ENCODE measurements at places on chromosomes 11 and 22.

GRCh38 chr22:50419116-50419515 lies 55.7 kb downstream of the SBF1 start:
- DNase-seq, result no peak

DNA sequence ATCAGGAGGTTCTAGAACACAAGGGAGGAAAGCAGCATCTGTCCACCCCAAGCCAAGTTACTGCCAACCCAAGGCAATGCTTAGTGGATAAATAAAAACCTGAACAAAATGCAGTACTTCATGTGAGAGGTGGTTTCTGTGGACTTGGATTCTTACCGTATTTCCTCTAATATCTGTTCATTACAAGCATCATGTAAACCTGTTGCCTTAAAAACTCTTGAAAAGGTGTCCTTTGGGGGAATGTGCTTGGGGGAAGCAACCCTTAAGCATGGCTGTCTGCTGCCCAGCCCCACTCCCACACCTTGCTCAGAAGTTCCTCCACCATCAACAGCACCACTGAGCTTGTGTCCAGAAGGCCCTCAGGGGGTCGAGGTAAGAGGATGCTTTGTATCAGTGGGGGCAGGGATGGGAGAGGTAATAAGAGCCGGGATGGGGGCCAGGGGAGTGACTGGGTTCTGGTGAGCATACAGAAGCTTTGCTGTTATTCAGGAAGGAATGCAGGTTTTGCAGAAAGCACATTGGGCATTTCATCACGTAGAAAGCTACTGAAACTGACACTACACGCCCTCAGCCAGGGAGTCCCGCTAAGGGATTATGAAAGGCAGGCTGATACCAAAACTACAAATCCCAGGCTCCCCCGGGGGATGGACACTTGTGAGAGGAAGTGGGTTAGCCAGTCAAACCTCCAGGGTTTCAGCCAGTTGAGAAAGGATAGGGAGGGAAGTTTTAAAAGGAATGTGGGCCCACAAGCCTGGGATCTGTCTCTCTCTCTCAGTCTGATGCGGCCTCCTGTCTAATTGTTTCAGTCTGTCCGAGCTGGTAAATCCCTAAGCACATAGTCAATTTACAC lies 52.0 kb downstream of the KCNJ1 start:
- no peak for DNase-seq

- no peak for DNase-seq
Measured at GRCh38 chr11:17864478-17864941, 129.9 kb downstream of the KCNC1 start.

DNA sequence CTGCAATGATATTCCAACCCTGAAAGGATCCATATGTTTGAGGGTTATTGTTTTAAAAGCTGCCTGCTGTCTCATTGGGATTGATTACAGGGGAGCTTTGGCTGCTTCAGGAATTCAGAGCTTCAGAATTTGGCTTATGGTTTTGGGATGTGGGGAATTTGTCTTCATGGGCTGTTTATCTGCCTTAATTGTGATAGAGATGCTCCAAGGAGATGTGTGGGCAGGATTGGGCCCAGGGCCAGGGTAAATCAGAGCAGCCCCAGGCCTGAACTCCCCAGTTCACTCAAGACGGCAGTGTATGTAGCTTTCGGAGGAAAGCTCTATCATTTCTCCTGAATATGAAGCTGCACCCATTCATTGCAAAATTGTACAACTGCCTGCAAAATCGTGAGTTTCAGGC lies 88.5 kb downstream of the ALX4 start:
- no peak for DNase-seq

DNA sequence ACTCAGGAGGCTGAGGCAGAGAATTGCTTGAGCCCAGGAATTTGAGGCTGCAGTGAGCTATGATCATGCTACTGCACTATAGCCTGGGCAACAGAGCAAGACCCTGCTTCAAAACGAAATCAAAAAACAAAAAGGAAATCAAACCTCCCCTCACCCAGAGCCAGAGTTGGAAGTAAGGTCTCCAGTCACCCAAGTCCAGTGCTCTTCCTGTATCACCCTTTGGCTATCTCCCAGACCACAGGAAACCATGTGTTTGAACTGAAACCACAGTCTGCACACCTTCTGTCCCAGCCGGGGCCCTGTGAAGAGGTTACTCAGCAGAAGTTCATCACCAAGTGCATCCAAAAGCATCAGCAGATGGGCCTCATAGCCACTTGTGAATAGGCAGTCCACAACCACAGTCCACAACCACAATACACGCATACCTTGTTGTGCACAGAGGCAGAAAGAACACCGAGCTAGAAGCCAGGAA lies 4.6 kb downstream of the MYH9 start:
- no peak for DNase-seq

DNA sequence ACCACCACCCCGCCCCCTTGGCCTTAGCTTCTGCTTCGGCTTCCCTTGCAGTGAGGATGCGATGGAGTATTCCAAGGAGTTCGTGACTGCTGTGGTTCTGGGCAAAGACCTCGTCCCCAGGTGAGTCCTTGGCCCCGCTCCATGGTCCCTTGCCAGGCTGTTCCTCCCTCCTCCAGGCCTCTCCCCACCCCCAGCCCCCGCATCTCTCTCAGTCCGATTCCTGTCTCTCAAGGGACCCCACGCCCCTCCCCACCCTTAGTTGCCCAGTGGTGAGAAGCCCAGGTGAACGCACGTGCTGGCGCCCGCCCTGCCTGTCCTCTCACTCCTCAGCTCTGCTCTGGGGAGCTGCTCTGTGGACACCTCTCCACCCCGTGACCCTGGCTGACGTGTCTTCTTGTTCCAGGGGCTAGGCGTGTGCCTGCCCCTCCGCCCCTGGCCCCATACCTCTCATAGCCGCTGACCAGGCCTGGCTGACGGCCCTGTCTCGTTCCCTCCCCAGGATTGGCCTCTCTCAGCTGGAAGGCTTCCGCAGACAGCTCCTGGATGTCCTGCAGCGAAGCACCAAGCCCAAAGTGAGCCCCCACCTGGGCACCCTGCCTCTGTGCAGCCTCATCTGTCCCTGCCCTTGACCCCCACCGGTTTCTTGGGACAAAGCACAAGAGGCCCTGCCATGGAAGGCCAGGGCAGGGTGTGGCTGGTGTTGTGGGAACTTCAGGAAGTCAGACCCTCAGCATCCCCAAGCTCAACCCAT lies 14.6 kb upstream of the MYRF start:
- DNase-seq, result no peak

- DNase-seq, result no peak
Measured at GRCh38 chr11:119810478-119811232, 81.7 kb upstream of the NECTIN1 start.

DNA sequence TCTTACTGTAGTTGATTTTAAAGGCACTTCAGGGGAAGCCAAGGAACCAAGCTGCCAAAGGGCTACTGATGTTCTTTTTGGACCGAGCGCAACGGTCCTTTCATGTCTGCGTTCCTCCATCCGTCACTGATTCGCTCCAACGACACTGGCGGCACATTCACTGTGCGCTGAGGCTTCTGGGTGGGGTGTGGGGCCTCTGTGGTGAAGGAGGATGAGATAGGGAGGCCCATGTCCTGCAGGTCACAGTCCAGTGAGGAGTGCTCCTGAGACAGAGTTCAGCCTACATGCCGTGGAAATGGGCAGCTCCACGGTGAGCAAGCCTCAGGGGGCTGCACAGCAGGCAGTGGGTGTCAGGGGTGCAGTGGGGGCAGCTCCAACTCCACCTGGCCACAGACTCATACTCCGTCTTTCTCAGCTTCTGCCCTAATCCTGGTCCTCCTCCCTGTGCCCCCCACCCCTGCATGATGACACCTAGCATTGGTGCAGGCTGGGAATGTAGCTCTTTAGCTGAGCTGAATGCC lies 87.8 kb upstream of the SHANK2 start:
- DNase-seq, result no peak

DNA sequence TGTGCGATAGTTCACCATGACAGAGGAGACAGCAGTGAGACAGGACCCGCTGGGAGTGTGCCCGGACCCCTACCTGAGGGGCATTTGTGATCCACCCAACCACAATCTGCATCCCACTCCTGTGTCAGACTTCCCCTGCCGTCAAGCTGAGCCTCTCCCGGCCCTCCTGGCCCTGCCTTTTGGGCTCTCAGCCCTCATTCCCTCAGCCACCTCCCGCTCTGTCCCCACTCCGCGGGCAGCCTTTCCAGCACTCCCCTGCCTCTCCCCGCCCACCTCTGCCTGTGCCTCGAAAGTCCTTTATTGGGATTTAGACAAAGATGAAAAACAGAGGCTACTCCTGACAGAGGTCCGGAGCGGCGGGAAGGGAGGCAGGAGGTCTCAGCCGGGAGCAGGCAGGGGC lies 4.2 kb downstream of the NFAM1 start:
- DNase-seq, result no peak

- no peak for DNase-seq
Measured at GRCh38 chr22:22573047-22573889, 14.2 kb upstream of the PRAME start.

DNA sequence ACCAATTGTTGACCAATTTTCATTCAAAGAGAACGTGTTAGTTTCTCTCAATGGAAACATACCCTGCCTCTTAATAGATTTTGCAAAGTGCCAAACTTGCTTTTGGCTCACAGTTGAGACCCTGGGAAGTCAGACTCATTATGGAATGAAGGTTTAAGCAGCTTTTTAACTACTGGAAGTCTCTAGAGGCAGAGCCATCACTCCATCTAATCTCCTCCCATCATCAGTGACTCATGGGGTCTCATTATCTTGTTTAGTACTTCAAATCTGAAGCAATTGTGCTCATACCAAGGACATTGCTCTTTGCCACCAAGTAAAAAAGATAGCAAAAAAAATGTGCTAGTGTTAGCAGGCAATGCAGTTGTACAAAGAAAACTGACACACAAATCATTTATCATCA lies 537.1 kb upstream of the LRRC4C start:
- DNase-seq, result no peak

DNA sequence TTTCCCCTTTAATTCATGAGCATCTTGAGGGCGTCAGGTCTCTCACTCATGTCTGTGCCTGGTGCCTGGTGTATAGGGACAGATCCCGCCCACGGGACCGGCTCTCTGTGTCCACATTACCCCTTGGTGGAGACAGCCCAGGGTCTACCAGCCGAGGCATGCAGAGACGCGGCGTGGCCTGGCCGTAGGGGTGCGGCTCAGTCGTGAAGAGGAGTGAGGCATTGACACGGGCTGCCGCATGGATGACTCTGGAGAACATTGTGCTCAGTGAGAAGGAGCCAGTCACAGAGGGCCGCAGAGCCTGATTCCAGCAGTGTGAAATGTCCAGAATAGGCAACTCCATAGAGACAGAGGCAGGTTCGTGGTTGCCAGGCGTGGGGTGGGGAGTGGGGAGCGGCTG lies 209.8 kb downstream of the TBC1D22A start:
- DNase-seq, result no peak

- DNase-seq, result no peak
Measured at GRCh38 chr22:35409783-35410662, 10.1 kb downstream of the MCM5 start.

DNA sequence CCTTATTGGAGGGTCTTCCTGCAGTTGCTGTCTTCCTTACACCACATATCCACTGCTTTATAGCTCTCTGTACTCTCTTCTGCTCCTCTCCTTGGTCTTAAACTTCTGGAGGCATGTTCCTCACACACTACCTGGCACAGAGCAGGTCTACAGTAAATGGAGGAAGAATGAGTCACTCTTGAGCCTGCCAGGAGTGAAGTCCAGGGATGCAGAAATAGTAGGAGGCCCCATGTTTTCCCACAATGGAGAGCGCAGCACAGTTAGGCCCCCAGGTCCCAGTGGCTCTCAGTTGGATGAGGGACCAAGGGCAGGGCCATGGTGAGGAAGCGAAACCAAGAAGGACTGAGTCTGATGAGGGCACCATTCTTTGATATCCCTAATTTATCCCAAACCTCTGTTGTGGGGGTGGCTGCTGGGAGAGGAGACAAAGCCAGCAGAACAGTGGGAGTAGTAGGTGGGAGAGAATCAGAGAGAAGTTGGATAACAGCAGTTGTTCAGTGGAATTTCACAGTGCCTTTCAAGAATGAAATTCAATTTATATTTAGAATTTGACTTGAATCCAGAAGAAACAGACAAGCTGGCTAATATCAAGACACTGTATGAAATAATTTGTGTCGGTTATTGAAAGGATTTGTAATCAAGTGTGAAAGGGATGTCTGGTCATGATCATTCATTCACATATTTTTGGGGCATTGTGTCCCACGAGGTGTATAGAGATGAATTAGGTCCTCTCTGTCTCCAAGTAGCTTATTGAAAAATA lies 187.8 kb downstream of the HIPK3 start:
- DNase-seq, result no peak

GRCh38 chr11:95065336-95065735 lies 1.4 kb upstream of the SRSF8 start:
- DNase-seq, result no peak

DNA sequence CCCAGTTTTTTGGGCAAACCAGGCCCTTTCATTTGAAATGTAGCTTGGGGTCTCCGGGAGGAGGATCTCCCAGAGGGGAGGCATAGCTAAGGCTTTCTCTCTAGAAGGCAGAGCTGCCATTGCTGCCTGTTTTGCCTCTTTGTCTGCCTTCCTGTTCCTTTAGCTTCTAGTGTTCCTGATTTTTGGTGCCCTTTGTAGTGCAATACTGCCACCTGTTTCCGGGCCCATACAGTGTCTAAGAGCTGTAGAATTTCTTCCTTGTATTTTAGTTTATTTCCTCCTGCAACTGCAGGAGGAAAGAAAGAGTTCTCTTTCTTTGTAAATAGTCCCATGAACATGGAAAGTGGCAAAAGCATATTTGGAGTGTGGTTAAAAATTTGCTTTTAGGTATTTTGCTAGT lies 19.3 kb upstream of the GLYATL1 start:
- no peak for DNase-seq

DNA sequence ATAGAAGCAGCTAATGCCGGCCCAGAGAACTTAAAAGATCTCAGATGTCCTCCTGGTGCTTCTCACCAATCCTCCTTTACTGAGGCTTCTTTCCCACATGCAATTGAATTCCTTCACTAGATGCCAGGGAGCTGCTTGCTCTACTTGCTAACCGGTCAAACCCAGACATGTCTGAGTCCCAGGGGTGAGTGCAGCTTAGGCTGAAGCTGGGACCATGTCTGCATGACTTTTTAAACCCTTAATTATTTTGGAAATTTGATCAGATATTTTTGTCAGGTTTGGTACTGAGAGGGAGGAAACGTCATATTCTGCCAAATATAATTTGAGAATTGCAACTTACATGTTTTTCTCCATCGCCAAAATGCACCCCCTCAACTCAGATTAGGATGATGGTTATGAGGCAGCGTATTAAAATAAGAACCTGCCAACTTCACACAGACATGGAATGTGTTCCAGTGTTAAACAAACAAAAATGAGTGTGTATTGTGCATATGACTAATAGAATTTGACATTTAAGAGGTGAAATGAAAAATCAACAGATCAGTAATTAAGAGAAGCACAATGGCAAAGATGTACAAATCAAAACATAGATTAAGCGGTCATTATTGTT lies 529.5 kb downstream of the ETS1 start:
- DNase-seq, result no peak

DNA sequence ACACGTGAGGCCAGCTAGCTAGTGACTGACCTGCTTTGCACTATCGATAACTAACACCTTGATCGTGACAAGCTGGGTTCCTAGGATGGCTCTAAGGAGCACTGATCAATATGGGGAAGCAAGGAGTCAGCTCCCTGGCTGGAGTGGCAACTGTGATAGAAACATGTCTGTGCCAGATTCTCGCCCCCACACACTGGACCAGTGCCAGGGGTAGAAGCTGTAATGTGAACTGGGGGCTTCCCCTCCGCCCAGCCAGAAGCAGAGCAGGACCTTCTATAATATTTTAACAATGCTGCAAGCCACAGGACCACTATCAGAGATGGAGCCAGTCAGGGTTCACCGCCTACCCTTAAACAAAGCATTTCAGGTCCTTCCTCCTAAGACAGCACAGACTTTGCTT lies 96.5 kb downstream of the DSCAML1 start:
- no peak for DNase-seq
